Frontal cortex (tissue), 4 donors: ENCODE measurements at places on chromosomes 7 and 10.

DNA sequence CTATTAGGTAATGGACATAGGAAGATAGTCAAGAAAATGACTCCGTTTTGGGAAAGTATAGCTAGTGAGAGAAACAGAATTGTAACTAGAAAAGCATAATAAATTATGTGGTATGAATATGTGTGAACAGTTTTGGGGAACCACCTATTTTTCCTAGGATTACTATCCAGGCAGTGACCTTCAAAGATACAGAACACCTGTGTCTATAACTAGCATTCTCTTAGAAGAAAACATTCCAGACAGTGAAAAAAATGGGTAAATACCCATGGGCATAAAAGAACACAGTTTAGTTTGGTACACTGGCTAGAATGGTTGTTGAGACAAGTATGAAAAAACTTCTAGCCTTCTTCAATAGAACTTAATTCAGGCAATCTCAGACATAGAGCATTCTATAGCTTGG is 690.8 kb downstream of the MAGI2 start:
- no peak for DNase-seq

DNA sequence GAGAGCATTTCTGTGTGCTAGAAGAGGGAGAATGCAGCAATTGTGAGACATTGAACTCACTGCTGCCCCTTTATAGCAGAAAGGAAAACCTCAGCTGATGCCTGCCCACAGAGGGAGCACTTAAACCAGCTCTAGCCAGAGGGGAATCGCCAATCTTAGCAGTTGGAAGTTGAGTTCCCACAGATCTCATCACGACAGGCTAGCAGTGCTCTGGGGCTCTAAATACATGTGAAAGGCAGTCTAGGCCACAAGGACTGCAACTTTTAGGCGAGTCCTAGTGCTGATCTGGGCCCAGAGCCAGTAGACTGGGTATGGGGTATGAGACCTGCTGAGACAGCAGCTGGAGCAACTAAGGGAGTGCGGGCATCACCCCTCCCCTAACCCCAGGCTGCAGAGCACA is 25.2 kb upstream of the PRR15 start:
- no peak for DNase-seq

- no peak for DNase-seq
These were observed 90.7 kb downstream of the LRRC4 start for GRCh38 chr7:127940381-127941160.

DNA sequence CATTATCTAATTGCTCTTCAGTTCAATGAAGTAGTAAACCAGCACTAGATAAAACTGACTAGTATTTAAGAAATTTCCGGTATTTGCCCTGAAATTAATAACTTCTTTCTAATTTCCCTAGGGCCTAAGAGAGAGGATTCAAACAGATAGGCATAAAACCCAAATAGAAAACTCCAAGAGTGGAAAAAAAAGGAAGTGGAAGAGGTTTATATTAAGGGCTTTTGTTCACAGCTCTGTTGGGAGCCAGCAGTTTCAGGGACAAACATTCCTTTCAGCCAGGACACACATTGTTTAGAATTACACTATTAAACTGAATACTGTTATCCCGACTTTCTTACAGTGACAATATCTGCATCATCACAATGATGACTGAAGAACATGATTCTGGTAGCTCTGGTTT is 3.6 kb downstream of the ODAD2 start:
- DNase-seq = no peak

DNA sequence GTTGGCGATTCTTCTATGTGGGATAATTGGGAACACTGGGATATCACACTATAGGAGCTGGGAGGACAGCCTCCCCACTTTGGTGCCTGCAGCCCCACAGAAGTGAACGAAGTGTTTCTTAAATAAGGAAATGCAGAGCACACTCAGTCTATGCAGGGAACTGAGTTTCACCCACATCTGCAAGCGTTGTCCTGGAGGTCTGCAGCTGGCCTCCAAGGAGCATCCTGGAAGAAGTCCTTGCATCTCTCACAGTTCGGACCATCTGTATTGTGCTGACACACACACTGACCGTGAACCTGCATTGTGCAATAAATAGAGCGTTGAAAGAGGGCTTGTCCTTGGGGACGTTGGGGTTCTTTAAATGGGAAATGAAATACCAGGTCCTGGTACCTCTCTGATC is 25.8 kb downstream of the LAMB4 start:
- no peak for DNase-seq

- DNase-seq = no peak
These were observed 79.5 kb upstream of the SVIL start for GRCh38 chr10:29714096-29714874.

DNA sequence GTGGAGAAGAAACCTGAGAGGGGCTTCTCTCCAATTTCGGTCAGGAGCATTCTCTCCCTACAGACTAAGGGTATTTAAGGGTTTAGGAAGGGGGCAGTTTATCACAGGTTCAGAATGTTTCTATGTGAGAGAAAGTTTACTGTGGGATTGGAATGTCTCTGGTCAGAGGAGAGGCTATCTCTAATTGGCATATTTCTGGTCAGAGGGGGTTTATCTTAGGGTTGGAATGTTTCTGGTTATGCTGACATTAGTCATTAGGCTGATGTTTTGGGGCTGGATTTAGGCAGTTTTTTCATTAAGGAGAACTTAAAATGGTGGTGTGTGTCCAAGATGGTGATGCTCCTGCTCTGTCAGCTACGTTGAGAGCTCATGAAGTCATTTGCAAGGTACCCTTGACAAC is 758.0 kb downstream of the TYW1 start:
- no peak for DNase-seq

DNA sequence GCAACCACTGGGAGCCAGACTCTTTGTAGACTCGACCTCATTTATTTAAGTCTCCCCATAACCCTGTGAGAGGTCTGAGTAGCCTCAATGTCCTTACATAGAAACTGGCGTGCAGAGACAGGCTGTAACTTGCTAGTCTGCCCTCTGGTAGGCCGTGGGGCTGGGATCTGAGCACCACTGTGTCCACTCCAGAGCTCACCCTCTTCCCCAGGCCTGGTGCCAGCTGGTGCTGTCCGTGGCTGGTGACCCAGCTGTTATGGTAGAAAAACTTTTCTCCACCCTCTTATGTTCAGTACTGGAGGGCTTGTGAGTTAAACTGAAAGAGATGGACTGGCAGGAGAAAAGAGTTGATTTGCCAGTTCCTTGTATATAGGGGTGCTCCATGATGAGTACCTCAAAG is 41.9 kb downstream of the ADAMTS14 start:
- no peak for DNase-seq

GRCh38 chr10:95818668-95819067 is 62.7 kb downstream of the ENTPD1 start:
- DNase-seq = no peak

- DNase-seq = no peak
These were observed 85.1 kb downstream of the C10orf90 start for GRCh38 chr10:126585249-126586017.

- no peak for DNase-seq
These were observed 19.7 kb upstream of the PON2 start for GRCh38 chr7:95454438-95455045.

DNA sequence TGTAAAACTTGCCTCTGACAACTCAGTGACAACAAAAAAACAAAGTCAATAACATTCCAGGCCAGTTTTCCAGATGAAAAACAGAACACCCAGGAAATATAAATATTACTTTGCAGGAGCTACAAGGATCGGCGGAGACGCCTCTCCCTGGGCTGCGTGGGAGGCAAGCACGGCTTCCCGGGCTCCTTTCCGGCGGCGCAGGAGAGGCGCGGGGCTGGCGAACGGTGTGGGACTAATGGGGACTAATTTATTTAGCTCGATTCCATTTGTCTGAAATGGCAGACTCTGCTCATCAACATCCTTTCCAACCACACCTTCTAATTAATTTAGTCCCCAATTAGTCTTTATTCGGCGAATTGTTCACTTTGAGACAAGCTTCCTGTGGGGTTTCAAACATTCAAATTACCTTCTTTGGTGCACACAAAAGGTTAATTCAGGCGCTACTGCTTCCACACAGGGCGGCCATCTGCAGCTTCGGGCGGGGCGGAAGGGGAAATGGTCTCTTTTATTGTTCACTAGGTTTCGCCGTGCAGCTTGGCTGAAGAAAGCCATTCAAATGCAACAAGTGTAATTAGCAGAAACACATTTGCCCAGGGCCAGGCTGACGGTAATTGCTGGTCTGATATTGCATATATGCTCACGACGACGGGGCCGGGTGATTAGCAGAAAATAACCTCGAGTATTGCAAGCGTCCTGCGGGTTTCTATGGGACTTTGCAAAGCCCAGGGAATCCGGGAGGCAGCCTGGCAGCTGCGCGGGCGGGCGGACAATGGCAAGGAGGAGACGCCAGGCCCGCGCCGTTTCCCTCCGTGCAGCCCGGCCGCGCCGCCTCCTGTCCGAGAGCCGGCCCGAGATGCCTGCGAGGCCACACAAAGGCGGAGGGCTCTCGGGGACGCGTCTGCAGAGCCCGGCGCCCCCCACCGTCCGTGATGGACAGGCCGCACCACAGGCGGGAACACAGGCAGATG is 270.1 kb downstream of the PTPRN2 start:
- peak; percentile 58 for DNase-seq

GRCh38 chr10:72223743-72224101 is 7.6 kb upstream of the ASCC1 start:
- DNase-seq = no peak

GRCh38 chr10:49158404-49158803 is 24.6 kb upstream of the FAM170B start:
- no peak for DNase-seq

GRCh38 chr10:133123746-133124356 is 36.1 kb downstream of the ADGRA1 start:
- DNase-seq = no peak

GRCh38 chr10:29257106-29257783 is 31.6 kb upstream of the LYZL1 start:
- no peak for DNase-seq
